ENCODE measurements at places on chromosomes 16 and 17.
A peak's percentile ranks its signal among the peaks of the same experiment; 100 is the strongest.

DNA sequence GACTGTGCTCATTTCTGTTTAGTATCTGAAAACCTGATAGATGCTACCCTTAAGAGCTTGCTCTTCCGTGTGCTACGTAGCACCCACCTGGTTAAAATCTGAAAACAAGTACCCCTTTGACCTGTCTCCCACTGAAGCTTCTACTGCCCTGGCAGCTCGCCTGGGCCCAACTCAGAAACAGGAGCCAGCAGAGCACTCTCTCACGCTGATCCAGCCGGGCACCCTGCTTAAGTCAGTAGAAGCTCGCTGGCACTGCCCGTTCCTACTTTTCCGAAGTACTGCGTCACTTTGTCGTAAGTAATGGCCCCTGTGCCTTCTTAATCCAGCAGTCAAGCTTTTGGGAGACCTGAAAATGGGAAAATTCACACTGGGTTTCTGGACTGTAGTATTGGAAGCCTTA, 18.9 kb downstream of the NTAN1 start:
- no peak for DNase-seq

- no peak for DNase-seq
These were observed 14.0 kb downstream of the CDIP1 start for GRCh38 chr16:4524571-4524970.

- DNase-seq: no peak
These were observed 68.7 kb downstream of the SLC39A11 start for GRCh38 chr17:73023759-73024158.

GRCh38 chr17:69864462-69864861, 210.6 kb upstream of the KCNJ16 start:
- DNase-seq: no peak

DNA sequence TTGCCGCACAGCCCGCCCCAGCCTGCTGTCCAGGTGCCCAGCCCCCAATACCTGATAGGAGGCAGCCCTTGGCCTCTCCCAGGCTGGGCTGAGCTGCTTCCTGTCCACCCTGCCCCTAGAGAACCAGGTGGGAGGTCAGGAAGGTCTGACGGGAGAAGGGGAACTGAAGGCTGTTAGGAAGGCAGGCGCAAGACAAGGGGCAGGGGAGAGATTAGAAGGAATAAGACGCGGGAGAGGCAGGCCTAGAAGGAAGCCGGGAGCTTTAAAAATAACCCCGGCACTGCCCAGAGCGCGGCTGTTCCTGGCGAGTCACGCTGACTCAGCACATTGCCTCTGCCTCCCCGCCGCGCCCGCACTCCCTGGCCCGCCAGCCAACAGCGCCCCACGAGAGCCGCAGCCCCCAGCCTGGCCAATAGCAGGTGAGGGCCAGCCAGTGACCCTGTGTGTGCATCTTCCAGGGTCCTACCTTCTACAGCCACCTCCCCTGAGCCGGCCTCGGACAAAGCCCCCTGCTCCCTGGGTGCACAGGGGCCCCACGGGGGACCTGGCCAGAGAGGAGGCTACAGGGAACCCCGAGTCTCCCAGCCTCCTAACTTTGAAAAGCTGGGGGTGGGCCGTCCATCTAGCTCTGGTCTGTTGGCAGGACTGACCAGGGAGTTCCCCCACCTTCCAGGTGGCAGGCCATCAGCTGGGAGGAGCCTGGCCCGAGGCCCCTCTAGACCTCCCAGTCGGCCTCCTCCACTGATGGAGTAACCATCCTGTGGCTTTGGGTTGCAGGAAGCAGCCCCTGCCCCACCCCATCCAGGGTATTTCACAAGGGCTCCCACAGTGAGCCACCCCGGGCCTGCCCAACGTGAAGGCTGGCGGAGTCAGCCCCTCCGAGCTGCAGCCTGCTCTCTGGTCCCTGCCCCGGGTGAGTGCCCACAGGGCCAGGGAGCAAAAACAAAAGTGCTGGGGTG, 4.0 kb downstream of the MAFG start:
- no peak for DNase-seq

GRCh38 chr16:57743458-57743857, 7.9 kb downstream of the KATNB1 start:
- no peak for DNase-seq

- DNase-seq: no peak
These were observed 229.3 kb downstream of the RBFOX1 start for GRCh38 chr16:7561908-7562405.

GRCh38 chr16:85998868-85999729, 100.1 kb downstream of the IRF8 start:
- no peak for DNase-seq

DNA sequence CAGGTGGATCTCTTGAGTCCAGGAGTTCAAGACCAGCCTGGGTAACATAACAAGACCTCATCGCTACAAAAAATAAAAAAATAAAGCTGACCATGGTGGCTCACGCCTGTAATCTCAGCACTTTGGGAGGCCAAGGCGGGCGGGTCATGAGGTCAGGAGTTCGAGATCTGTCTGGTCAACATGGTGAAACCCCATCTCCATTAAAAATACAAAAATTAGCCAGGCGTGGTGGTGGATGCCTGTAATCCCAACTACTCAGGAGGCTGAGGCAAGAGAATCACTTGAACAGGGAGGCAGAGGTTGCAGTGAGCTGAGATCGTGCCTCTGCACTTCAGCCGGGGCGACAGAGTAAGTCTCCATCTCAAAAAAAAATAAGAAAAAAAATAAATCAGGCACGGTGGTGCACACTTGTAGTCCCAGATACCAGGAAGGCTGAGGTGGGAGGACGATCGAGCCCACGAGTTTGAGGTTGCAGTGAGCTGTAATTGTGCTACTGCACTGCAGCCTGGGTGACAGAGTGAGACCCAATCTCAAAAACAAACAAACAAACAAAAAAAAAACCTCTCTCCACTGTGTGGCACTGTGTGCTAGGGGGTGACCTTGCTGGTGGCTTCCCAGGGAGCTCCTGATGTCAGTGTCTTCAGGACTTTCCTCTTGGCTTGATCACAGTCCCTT, 19.8 kb upstream of the MAPK3 start:
- DNase-seq: no peak

DNA sequence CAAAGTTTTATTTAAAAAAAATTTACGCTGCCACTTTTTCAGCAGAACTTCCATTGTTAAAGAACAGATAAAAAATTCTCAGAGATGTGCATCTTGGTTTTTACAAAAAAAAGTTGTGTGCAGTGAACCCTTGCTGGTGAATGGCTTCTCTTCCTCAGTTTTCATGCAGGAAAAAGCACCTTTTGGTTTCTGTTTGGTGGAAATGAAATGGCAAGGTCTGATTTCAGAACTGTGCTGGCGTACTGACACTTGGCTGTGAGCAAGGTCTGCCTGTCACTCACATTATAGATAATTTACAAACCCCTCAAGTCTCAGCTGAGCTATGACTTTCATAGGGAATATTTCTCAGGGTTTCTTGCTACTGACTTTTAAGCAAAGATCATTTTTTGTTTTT, 5.7 kb upstream of the SALL1 start:
- DNase-seq: no peak

DNA sequence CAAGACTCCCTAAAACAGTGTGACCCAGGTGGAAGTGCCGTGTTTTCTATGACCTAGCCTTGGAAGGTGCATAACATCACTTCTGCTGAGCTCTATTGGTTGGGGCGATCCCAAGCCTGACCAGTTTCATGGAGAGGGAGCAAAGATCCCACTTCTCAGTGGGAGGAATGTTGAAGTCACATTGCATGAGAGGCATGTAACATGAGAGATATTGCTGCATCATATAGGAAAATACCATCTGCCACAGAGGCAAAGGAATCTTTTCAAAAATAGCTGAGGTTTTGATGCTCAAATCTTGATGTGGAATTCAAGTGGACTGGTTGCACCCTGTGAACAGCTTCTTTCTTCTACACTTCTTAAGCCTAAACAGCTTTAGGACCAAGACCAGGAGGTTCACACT, 56.4 kb upstream of the NLRP1 start:
- no peak for DNase-seq

- no peak for DNase-seq
These were observed 170.7 kb downstream of the NTN1 start for GRCh38 chr17:9192010-9192409.

- peak; percentile 52 for DNase-seq
These were observed at the start of gene SIRT7 for GRCh38 chr17:81917565-81918332. SIRT7 (minus strand) TSS chr17:81918176; CDS start chr17:81918131, 45 bp downstream.

DNA sequence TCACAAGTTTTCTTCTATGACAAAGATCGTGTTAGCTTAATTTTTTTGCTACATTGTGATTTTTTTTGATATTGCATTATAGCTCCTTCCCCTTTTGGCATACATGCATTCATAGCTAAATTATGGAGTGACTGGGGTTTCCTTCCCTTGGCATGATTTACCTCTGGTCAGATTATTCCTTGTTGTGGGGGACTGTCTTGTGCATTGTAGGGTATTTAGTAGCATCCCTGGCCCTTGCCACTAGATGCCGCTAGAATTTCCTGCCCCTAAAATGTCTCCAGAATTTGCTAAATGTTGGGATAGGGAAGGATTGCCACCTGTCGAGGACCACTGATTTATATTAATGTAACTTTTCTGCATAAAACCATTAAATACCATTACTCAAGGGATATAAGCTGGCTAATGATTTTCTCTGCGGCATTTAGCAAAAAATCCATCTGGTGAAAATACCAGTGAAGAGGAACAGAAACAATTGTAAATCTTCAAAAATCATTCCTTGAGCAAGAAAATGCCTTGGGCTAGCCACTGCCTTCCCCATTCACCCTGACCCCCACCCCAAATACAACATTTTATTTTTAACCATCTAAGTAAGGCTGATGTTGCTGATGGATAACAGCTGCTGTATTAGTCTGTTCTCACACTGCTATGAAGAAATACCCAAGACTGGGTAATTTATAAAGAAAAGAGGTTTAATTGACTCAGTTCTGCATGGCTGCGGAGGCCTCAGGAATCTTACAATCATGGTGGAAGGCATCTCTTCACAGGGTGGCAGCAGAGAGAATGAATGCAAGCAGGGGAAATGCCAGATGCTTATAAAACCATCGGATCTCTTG, 195.2 kb downstream of the MAP2K6 start:
- no peak for DNase-seq

DNA sequence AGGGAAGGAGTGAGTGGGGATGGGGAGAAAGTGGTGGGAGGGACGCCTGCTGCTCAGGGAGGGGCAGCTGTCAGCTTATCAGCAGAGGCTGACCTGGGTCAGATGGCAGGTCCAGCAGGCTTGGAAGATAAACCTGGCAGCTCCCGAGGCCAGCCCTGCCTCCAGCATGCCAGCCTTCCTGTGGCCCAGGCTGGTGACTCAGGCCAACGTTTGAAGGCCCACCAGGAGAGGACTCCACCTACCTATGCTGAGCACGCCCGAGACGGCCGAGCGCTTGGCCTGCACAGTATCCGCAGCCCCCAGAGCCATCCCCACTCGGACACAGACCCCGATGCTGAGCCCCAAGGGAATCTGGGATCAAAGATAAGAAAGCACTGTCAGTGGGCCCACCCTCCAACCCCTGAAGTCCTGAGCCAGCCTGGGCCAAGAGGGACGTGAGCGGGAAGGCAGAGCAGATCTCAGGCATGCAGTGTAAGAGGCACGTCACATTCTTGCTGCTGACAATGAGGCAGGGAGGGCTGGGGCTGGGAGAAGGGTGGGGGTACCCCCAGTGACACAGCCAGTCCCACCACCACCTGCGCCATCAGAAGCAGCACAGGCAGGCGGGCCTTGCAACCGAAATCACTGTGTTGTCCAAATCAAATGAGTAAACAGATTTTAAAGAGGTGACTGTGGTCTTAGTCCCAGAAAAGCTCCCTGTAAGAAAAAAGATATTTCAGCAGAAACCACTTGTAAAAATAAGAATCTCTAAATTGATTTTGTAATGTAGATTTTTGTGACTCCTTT, 12.4 kb downstream of the SLC47A2 start:
- DNase-seq: no peak

GRCh38 chr17:73532421-73532901, 111.8 kb downstream of the SDK2 start:
- DNase-seq: no peak

GRCh38 chr16:69711115-69711740, 15.1 kb downstream of the NQO1 start:
- no peak for DNase-seq

DNA sequence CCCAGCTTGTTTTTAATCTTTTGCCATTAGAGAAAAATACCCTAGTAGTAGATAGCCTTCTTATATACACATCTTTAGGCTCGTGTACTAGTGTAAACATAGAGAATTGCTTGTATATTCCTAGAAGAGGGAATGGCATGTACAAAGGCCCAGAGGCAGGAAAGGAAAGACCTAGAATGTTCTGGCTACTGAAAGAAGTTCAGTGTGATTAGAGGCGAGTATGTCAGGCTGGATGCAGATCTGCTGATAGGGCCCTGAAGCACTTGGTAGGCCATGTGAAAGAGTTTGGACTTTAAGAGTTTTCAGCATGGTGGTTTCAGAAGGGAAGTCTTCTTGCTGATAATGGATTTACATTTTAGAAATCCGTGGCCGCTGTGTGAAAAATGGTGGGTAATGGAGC, 17.4 kb downstream of the CTCF start:
- no peak for DNase-seq

DNA sequence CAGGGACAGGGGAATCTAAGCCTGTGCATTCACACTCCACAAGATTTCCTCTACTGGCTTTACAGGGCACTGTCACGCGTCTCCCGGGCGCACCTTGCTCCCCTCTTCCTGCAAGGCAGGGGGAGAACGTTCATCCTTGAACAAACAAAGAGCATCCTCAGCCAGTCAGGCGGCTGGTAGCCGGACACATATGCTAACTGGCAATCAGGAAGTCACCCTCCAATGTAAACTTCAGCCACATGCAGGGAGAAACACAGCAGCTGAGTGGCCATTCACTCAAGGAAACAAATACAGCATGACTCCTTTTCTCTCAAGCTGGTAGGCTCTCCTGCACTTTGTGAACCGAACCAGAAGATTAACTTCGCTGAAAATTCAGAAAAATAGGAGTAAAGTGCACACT, 10.8 kb upstream of the HSBP1 start:
- no peak for DNase-seq

DNA sequence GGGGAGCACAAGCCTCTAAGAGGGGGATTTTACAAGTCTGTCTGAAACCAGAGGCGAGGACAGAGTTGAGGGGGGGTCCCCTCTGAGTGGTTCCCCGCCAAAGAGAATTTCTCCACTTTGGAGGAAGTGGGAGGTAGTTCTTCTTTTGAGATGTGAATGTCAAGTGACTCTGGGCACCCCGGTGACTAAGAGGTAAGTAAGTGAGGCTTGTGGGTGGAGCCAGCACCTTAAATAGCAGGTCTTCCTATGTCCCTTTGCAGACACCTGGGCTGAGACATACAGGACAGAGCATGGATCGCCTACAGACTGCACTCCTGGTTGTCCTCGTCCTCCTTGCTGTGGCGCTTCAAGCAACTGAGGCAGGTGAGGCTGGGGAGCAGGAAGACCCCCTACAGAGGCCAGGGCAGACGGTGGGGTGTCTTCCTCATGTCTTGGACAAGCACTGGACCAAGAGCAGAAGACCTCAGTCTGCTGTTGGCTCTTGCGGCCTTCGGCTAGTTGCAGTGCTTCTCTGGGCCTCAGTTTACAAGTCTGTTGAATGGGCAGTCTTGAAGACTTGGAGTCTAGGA, at the start of gene CCL22:
Gene CCL22, plus strand, starts transcription at position 257 of the 569 bp plus-strand sequence. Its CDS starts 34 bp downstream, at position 291.
- no peak for DNase-seq

- no peak for DNase-seq
These were observed 617 bp downstream of the COASY start for GRCh38 chr17:42562388-42563142.

Data from stimulated activated CD8-positive, alpha-beta memory T cell treated with anti-CD3 and anti-CD28 coated beads, Interleukin-4, amount 100 ng/mL, for 4 hours (primary cell).